Upper lobe of left lung (tissue), 6 donors: ENCODE measurements at places on chromosomes 5 and 9. TPM values are rescaled to one million over a fixed set of nuclear protein-coding genes. Genes with fewer than 3 reads are reported as not detected.

The JAKMIP2 gene
- 0.91 TPM for total RNA-seq

The WHRN gene
- total RNA-seq = 5.2 TPM

The OTULIN gene
- total RNA-seq = 33.5 TPM

The RASGEF1C gene
- not detected for total RNA-seq

The DHFR gene
- 10.7 TPM for total RNA-seq
